NCI-H446 treated with DMSO at 0.1 percent for 48 hours (cell line): ENCODE measurements at places on chromosomes 12 and 14.
A peak's percentile ranks its signal among the peaks of the same experiment; 100 is the strongest.

- no peak for DNase-seq
Measured at GRCh38 chr12:109113661-109114321, 2.6 kb upstream of the ACACB start.

DNA sequence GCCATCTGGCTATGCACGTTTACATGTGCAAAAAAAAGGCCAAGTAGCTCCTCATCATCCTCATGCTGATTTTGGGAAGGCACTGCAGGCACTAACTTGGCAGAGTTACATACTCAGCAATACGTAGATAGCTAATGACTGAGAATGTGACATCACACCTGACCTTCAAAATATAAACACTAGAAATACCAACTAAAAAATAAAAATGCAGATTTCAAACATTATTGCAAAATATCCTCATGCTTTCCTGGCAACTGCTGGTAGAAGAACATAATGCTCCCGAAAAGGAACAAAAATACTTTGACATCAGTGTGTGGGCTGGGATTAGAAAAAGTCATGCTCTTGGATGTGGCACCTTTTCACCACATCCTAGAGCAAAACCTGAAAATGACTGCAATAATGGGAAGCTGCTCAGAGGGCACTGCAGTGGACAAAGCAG lies 153.2 kb upstream of the ABCD2 start:
- DNase-seq = no peak

DNA sequence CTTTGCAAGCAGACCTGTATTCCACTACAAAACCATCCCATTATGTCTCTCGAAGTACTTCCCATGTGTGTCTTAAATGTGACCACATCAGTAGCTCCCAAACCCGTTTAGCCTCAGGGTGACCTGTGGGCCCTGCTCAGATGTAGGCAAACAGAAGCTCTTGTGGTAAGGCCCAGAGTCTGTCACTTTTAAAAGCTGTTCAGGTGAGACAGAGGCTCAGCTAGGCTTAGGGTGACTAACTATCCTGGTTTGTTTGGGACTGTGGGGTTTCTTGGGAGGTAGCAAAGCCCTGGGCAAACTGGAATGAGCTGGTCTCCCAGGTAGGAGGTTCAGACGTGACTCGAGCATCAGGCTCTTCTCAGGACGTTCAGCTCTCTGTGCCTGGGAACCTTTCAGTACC lies 64.5 kb upstream of the VASH1 start:
- no peak for DNase-seq

- no peak for DNase-seq
Measured at GRCh38 chr12:16880864-16881285, 274.9 kb upstream of the LMO3 start.

- DNase-seq = no peak
Measured at GRCh38 chr12:253116-253831, 9.4 kb downstream of the SLC6A13 start.

GRCh38 chr14:29461506-29461905 lies 466.1 kb downstream of the PRKD1 start:
- peak; percentile 77 for DNase-seq

GRCh38 chr14:34424488-34424887 lies 37.6 kb downstream of the SPTSSA start:
- DNase-seq = no peak

DNA sequence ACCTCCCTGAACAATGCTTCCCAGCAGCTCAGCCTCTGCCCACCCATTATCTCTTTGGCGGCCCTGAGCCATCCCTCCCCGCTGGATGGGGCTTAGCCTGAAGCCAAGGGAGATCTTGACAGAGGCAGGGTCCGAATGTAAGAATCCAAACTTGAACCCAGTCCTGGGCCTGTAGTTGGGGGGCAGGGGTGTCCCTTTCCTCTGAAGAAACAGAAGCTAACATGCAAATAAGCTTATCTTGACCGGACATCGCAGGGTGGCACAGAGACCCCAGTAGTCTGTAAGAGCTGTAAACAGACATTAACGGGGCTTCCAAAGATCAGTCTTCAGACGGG lies 6.0 kb downstream of the DLK1 start:
- DNase-seq = no peak

DNA sequence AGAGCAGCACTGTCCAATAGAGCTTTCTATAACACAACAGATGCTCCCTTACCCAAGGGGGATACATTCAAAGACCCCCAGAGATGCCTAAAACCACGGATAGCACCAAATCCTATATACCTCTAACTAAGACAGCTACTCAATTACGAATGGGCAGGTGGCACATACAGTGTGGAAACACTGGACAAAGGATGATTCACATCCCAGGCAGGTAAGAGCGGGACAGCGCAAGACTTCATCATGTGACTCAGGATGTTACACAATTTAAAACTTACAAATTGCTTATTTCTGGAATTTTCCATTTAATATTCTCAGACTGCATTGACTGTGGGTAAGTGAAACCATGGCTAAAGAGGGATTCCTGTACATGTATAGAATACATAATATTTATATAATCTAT lies 5.5 kb upstream of the HCFC2 start:
- no peak for DNase-seq

DNA sequence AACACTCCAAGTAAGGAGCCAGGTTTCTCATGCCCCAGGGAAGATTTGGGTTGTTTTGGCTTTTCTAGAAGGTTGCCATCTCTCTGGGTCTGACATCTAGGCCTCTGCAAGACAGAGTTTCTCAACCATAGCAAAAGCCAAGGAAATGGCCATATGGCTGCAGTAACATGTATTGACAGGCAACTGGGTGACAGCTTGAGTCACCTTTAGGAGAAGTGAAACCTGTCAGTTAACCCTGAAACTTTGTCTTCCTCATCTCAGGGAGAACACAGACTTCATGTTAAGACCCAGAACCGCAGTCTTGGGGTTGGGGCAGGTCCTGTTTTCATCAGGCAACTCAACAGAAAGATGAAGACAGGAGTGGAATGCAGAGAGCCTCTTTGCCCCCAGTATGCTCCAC lies 46.0 kb upstream of the PLBD1 start:
- no peak for DNase-seq
